Aorta (tissue), 5 donors: ENCODE measurements at places on chromosomes 16 and 17. TPM values are rescaled to one million over a fixed set of nuclear protein-coding genes. Genes with fewer than 3 reads are reported as not detected.

The GPR142 gene
- 2.1 TPM for total RNA-seq

The ANTKMT gene
- 18.6 TPM for total RNA-seq

The CRHR1 gene
- not detected for total RNA-seq

- H3K27me3 ChIP-seq, result no peaks in the 10 kb centered on the region
- no peak overlapping the region for H3K27ac ChIP-seq
- H3K4me1 ChIP-seq, result no peaks in the 10 kb centered on the region
- no peaks in the 10 kb centered on the region for H3K36me3 ChIP-seq
- no peak overlapping the region for H3K4me3 ChIP-seq
Observed at GRCh38 chr16:28267356-28267755, 25.0 kb upstream of the SBK1 start.

GRCh38 chr17:4332296-4332970, 34.0 kb downstream of the UBE2G1 start:
- no peaks in the 10 kb centered on the region for H3K36me3 ChIP-seq
- peaks cover 5% of the 10 kb centered on the region for H3K4me1 ChIP-seq
- no peak overlapping the region for H3K27ac ChIP-seq
- no peak for DNase-seq

DNA sequence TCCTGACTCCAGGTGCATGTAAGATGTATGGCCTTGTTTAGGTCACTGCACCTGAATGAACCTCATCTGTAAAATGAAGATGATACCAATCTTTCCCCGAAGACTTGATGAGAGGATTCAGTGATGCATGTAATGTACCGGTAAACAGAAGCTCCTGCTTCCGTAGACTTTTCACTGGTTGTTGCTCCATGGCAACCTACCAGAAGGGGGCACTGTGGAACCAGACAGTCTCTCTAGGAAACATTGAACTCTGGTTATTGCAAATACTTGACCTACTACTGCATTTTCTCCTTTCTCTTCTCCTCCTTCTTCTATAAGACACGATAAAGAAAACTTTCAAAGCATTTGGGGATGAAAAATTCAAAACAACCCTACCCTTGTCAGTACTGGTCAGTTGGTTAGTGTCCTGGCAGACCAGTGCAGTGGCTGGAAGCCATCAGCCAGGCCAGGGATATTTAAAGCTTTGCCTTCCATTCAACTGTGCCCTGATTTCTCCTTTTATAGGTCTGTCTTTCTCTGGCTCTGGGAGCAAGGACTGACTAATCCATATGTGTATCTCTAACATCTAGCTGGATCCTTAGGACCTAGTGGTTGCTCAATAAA, 667.4 kb upstream of the SALL1 start:
- H3K27ac ChIP-seq, result no peak overlapping the region
- H3K27me3 ChIP-seq, result no peaks in the 10 kb centered on the region
- H3K36me3 ChIP-seq, result no peaks in the 10 kb centered on the region
- DNase-seq, result peak; percentile 44
- no peak overlapping the region for H3K4me3 ChIP-seq

DNA sequence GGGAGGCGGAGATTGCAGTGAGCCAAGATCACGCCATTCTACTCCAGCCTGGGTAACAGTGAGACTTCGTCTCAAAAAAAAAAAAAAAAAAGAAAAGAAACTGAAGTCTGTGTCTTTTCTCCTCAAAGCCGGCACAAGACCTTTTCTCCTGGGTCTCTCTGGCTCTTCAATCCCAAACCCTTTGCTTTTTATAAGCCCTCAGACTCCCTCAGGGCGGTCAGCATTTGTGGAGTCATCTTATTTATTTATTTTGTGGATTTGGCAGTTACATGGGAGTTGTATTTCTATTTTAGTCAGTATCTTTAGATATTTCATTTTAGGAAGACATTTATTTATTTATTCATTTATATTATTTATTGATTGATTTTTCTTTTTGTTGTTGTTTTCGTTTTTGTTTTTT, 57.7 kb upstream of the MAP3K14 start:
- no peak overlapping the region for H3K4me3 ChIP-seq
- H3K27ac ChIP-seq, result no peak overlapping the region
- H3K27me3 ChIP-seq, result no peaks in the 10 kb centered on the region
- H3K36me3 ChIP-seq, result no peaks in the 10 kb centered on the region
- H3K4me1 ChIP-seq, result no peaks in the 10 kb centered on the region
- no peak for DNase-seq
